ENCODE measurements at places on chromosomes 3 and 15. TPM values are rescaled to one million over a fixed set of nuclear protein-coding genes. Genes with fewer than 3 reads are reported as not detected.

Gene DIS3L
- total RNA-seq = 34.9 TPM

Gene FHIT
- 0.72 TPM for total RNA-seq

Gene GOLGA8S
- total RNA-seq = 0.18 TPM

Gene MAGI1
- total RNA-seq = 3.7 TPM

Gene ACTL6A
- 51.6 TPM for total RNA-seq

Gene KCNAB1
- not detected for total RNA-seq

Data from A549 treated with CORT108297 at 1 μM for 4 hours (cell line).